ENCODE measurements at places on chromosomes 1 and 21.

GRCh38 chr1:209617047-209617673 lies 33.6 kb downstream of the CAMK1G start:
- DNase-seq, result no peak

- no peak for DNase-seq
These were observed 2.0 kb downstream of the TEX46 start for GRCh38 chr1:23013657-23014056.

DNA sequence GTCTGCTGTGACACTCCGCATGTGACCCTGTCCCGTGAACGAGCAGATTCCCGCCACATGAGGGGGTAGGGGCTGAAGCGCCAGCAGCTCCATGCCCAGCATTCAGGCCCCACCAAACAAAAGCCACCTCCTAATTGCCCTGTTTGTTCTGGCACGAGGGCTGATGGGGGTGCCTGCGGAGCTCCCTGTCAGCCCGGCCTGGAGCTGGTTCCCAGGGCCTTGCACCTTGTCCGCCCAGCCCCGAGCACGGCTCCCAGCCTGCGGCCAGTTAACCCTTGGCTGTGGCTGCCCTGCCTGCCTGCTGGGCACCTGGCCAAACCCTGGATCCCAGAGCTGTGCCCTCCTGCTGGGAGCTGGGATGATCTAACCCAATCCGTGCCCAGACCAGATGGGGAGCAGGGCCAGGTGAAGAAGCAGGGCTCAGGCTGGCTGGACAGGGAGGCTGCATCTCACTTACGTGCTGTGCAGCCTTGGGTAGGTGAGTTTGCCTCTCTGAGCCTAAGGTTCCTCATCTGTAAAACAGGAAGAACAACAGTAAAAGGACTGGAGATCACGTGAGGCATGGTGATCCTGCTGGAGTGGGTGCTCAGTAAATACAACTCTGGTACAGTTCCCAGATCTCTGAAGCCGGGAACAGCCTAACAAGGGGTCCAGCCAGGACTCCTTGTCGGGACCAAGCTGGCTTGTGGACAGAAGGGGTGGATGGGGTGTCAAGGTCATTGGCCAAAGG lies 110.9 kb upstream of the IFFO2 start:
- DNase-seq, result no peak

GRCh38 chr1:243218059-243218458 lies 37.0 kb downstream of the CEP170 start:
- DNase-seq, result no peak

GRCh38 chr1:84480650-84481049 lies 1.6 kb downstream of the RPF1 start:
- no peak for DNase-seq

DNA sequence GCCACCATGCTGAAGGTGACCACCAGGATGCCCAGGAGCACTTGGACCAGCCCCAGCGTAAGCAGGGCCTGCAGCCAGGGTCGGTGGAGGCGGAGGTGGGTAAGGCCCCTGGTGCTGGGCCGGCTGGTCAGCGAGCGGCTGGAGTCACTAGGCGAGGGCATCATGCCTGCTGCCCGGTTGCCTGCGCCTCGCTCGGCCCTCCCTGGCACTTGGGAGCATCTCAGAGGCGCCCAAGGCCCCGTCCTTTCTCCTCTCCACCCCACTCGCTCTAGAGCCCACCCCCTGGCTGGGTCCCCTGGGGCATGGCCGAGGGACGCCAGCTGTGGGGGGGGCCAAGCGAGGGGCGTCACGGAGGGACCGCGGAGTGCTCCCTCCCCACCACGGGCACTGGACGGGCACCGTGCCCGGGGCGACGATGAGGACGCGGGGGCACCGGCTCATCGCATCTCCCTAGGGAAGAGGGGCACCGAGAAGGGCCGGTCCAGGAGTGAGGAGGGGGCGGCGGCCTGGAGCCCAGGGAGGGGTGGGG lies 505 bp downstream of the ENTREP3 start:
- DNase-seq, result no peak

GRCh38 chr1:153228491-153228890 lies 11.1 kb downstream of the PRR9 start:
- DNase-seq, result no peak

GRCh38 chr1:102186536-102186935 lies 189.8 kb upstream of the OLFM3 start:
- no peak for DNase-seq

DNA sequence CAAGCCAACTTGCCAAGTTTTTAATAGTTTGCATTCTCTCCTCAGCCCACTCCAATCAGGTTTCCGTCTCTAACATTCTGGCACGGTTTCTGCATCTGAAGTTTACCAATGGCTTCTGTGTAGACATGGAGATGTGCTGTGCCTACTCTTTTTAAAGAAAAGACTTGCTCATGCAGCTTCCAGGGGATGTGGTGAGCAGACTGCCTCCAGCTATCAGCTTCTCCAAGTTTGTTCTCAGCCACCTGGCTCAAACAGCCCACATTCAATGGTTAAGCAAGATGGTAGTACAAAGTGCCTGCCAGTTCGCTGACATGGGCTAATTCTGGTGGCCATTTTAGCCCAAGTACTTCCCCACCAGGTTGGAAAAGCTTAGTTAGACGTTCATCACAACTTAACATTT lies 465.3 kb downstream of the NEGR1 start:
- DNase-seq, result no peak

DNA sequence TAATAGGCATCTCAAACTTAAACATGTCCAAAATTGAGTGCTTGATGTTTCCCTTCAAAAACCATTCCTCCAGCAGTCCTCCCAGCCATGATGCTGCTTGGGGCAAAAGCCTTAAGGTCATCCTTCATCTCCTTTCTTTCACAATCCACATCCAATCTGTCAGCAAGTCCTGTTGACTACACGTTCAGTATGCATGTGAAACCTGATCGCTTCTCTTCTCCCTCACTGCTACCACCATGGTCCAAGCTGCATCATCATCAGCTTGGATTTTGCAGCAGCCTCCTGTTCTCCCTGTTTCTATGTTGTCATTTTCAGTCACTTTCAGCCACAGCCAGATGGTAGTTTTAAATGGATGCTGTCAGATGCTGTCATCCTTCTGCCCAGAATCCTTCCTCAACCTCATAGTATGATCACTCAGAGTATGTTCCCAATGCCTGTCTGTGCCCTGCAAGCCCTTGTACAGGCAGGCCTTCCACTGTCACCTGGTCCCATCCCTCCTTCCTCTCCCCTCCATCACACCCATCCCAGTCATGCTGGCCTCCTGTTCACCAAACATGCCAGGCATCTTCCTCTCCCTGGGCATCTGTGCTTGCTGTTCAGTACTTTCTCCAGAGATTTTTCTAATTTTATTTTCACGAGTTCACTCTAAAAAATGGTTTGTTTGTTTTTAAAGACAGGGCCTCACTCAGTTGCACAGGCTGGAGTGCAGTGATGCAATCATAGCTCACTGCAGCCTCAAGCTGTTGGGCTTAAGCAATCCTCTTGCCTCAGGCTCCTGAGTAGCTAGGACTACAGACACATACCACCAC lies 66.0 kb downstream of the SYDE2 start:
- no peak for DNase-seq

DNA sequence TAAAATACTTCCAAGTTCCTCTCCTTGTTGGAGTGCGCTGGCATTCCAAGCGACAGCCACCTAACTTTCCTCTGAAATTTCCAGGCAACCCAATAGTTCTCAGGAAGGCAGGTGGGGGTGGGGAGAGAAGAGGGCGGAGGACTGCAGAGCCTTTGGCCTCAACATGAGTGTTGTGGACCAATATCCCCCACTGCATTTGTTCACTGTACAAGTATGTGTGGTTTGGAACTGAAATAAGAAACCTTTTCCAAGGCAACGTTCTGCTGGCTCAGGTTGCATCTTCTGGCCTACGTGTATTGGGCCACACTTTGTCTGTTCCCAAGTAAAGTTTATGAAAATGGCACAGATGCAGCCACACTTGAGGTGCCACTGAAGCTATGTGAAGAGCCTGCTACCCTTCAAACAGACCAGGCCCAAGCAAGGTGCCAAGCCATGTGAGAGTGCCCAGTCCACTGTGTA lies 153.4 kb downstream of the DHRS3 start:
- DNase-seq, result no peak

GRCh38 chr1:236868625-236869467 lies 73.8 kb downstream of the MTR start:
- no peak for DNase-seq

All from left renal cortex interstitium (tissue), 4 donors.